Stimulated activated CD4-positive, alpha-beta T cell treated with anti-CD3 and anti-CD28 coated beads, TNF-alpha, amount 100 ng/mL, for 4 hours (primary cell): ENCODE measurements at places on chromosomes 1 and 21.

- no peak for DNase-seq
Observed at GRCh38 chr1:24517898-24518297, 15.3 kb downstream of the RCAN3 start.

DNA sequence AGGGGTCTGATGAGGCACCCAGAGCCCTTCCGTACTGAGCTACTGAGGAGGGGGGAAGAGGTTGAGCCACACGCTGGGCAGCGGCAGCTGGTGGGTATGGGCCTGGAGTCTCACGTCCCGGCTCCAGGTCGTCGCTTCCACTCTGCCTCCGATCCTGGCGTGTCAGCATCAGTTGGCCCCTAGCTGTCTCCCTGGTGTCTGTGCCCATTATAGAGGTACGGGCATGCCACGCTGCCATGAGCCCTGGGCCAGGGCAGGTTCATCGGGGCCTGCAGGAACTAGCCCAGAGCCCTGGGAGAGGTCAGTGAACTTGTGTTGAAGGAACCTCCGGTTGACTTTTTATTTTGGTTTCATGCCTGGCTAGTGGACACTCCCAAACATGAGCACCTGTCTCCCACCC, 18.2 kb downstream of the COQ8A start:
- DNase-seq, result no peak

GRCh38 chr1:208173749-208174148, 70.4 kb downstream of the PLXNA2 start:
- DNase-seq, result no peak

DNA sequence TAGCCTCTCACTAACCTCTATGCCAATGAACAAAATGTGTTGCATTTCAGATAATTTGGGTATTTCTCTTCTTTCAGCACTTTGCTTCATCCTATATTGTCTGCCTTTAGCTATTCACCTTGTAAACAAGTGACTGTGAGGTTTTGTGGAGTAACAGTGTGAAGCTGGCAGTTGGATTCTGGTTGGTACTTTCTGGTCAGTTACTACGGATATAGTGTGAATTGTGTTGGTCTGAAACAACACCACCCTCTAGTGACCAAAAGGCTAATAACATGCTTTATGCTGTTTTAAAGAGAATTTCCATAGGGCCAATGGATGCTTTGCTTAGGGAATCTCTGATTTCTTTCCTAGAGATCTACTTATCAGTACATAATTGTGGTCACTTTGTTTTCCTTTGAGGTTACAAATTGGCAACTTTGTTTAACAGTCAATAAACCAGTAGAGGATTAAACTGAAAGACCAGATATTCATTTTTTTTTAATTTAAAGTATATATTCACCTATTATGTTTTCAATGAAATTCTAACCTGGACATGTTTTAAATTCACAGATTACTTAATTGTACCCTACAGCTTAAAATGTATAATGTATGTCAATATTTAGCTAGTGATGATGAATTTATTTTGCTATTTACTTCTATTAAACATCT, 2.5 kb upstream of the PTGER3 start:
- no peak for DNase-seq

DNA sequence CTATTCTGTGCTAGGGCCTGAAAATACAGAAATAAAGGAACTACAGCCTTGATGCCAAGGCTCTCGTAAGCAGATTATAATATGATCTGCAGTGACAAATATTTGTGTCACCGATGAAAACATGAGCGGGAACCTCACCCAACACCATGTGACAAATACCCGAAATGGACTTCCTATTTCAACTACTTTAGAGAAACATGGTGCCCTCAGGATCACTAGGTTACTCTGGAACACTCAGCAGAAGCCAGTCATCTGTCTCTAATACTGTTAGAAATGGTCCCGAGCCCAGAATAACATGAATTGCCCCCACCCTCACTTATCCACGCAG, 463 bp upstream of the VAMP3 start:
- no peak for DNase-seq

GRCh38 chr1:231630558-231631205, 4.1 kb downstream of the DISC1 start:
- no peak for DNase-seq

DNA sequence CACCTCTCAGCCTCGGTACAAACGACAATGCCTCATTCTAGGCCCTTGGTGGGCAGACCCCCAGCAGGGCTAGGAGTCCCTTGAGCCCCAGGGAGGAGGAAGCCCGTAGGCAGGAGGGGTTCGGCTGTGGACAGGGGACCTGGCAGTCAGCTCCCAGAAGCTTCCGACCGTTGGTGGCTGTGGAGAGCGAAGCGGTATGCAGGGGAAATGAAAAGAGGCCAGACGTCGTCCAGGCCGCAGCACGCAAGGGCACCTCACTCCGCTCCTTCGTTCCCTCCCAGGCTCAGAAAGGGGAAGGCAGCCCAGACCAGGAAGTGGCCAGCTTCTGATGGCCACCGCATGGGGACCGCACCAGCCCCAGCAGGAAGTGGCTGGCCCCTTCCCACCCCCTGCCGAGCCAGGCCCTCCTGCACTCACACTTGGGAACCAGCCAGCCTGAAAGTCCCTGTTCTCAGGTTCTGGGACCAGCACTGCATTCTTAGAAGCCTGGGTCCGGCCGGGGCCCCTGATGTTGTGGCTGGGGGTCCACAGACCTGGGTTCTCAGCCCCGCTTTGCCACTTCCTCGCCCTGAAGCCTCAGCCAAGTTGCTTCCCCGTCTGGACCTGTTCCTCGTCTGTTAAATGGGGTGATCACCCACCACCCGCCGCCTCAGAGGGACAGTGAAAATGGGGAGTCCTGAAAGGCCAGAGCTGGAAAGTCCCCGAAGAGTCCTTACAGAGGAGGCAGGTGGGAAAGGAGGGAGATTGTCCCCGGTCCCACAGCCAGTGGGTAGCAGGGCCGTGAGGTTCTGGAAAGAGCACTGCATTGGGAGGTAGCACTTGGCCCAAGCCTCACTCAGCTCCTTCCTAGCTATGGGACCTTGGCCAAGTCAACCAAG, 104.0 kb upstream of the RUNX3 start:
- DNase-seq, result no peak

DNA sequence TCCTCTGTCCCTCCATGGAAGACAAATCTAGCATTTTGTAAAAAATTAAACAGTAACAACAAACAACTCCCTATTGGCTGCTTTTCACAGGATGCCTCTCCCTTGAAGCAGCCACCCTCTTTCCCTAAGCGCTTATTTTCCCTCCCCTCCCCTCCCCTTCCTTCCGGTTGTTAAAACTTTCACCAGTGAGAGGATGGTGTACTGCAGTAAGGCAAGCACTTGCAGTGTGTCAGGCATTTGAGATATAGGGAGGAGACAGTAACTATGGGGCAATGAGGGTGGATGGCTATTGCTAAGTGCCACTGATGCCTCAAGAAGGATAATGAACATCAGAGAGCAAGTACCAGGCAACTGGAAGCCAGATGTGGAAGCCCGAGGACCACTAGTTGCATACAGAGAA, 19.1 kb upstream of the KIAA1614 start:
- DNase-seq, result no peak

DNA sequence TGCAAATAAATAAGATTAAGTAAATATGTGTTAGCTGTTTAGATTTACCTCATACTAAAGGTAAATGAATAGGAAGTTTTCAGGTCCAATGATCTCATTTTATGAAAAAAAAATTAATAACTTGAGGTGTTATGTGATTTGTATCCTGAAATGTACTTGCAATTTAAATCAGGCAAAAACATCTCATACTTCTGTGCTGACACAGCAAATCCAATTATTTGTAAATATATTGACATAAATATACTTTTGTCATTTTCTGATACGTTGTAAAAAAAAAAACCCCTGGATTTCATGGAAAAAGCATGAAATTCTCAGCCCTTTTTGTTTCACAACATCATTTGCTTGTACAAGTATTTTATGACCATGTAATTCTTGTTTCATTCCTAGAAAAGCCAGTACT, 184.1 kb upstream of the NCAM2 start:
- DNase-seq, result no peak

DNA sequence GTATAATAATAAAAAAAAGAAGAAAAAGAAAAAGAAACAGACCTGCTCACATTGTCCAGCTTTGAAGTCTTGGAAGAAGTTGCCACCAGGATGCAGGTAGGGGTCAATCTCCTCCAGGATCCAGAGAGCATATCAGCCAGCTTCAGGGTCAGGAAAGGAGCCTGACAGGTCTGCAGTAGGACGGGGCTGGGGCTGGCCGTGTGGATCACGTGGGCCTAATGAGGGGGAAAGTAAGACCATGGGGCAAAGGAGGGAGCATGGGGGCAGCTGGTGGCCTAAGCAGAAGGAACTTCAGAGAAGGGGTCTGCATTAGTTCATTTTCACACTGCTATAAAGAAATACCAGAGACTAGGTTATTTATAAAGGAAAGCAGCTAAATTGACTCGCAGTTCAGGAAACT, 19.3 kb upstream of the SMYD3 start:
- DNase-seq, result no peak

GRCh38 chr21:29403922-29404538, 105.3 kb downstream of the BACH1 start:
- no peak for DNase-seq

- DNase-seq, result no peak
Observed at GRCh38 chr1:30345491-30346130, 377.8 kb downstream of the MATN1 start.

DNA sequence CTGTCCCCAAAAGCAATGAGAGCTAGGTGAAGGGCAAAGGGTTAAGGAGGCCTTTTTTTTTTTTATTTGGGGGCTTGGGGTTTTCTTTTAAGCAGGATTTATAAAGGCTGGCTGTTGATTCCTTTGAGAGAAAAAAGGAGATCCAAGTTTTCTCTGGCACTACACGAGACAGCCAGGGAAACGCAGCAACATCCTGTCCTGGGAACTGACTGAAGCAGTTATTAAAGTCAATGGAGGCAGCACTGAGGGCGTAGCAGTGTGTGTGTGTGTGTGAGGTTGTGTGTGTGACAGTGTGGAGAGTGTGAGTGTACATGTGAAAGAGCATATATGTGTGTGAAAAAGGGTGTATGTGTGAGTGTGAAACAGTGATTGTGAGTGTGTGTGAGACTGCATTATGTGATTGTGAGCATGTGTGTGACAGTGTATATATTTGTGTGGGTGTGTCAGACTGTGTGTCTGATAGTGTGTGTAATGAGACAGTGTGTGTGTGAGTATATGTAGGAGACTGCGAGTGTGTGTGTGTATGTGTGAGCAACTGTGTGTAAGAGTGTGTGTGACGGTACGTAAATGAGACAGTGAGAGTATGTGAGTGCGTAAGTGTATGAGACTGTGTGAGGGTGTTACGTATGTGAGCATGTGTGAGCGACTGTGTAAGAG, 65.9 kb upstream of the TIAM1 start:
- DNase-seq, result no peak

DNA sequence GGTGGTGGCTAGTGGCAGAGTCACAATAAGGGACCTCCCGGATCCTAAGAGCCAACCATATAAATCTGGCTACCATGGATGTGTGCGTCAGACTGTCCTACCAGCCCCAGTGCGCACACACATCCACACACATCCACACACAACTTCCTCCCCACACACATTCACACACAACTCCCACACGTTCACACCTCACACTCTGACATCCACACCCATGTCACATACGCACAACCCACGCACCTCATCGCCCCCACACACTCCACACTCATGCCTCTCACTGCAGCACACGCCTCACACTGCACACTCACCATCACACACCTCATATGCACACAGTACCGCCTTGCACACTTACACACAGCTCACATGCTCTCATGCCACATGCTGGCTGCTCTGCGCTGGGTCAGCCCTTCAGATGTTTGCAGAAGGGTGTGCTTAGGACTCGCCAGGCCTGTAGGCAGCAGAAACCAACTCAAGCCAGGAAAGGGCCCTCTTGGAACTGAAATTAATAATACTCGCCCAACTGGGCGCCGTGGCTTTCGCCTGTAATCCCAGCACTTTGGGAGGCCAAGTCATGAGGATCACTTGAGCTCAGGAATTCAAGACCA, 3.0 kb downstream of the LDLRAD2 start:
- no peak for DNase-seq

- DNase-seq, result no peak
Observed at GRCh38 chr1:99745061-99745460, 21.4 kb downstream of the FRRS1 start.

GRCh38 chr1:201739492-201740085, 89.4 kb upstream of the IPO9 start:
- peak; percentile 21 for DNase-seq

DNA sequence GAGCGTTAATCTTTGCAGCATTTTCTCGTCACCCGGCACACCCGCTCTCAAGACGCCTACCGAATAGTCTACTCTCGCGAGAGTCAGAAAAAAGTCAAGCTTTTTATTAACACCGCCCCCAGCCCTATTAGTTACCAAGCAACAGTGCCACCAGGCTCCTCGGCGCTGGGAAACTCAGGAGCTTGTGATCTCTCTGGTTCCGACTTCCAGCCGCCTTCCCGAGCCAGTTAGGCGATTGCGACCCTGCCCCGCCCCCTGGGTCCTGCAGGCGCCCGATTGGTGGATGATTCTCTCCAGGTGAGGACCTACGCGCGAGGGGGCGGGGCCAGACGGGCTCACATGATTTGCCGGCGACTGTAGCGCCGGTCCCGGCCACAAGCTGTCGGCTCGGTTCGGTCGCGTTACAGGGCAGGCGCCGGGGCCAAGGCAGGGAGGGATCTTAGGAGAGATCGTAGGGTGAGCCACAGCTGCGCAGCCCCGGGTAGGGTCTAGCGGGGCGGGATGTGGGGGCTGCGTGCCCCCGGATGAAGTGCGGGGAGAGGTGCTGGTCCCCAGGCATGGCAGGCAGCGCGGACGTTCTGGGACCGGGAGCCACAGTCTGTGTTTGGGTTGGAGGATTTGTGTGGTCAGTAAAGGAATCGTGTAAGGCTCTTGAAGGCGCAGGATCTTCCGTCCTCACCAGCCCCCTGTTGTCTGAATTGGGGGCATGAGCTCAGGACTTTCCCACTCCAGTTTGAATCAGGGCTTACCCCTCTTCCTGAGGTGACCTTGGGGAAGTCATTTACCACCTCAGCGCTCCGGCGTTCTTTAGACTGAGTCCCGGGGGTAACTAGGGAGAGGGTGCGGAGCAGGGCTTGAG, at the start of gene PFKFB2:
TSS of gene PFKFB2 (plus strand) at position 365 of the 859 bp plus-strand sequence. CDS start 1,443 bp downstream, outside the sequence.
- peak; percentile 89 for DNase-seq

DNA sequence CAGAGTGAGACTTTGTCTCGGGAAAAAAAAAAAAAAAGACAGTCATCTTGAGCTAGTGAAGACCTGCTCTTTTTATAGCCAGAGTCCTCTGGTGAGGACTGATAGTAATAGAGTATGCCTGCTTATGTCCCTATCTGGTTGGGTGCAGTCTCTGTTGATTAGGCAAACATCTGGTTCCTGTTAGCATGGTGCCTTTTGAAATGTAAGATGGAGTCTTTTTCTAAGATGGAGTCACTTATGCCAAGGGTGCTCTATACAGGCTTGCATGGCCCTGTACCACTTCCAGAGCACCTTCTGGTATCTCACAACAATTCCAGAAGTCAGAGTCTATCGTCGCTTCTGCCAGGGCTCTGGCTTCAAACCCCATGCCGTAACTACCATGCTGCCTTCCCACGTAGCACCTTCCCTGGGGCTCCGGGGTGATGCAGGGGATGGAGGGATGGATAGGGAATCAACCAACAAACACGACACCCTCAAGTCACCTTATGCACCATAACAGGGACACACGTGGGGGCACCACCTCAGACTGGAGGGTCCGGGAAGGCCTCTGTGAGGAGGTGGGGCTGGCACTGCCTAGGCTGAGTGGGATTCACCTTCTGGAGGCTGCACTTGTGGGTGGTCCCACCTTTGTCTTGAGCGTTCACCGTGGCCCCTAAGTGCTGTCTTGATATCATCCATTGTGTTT, 11.6 kb upstream of the PADI6 start:
- DNase-seq, result no peak

- DNase-seq, result no peak
Observed at GRCh38 chr21:36079010-36079649, 9.3 kb downstream of the CBR1 start.
